ENCODE measurements at places on chromosomes 6 and 20.

DNA sequence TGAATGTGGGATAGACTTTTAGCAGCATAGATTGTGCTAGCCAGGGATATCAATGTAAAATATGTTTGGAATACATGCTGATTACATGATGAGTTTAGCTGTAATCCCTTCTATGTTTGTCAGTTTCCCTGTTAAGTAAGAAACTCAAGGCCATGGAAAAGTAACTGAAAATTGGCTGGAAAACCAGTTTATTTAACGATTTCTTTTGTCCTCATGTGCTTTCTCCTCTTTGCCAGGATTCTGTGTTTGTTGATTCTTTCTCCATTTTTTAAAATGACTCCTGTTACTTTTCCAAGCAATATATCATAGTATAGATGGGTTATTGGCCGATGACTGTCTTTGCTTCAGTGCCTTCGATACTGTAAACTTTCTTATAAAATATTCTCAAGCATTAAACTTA lies 87.5 kb downstream of the SAMD5 start:
- no peak for DNase-seq

DNA sequence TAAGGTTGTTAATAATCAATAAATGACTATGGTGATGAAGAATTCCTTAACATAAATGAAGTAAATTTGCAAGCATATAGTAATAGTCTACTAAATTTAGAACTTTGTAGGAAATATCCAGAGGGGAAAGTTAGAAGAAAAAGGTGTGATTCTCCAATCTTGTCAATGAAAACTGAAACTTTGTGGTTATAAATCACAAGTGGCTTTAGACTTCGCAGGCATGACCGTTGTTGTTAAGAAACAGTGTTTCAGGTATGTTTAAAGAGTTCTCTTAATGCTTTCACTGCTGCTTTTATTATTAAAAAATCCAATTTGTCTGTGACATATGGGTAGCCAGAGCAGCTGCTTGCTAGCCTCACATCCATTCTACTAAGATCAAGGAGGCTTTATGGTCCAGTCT lies 475.6 kb upstream of the ADGRB3 start:
- no peak for DNase-seq

GRCh38 chr6:167247814-167248595 lies 43.1 kb upstream of the UNC93A start:
- DNase-seq: no peak

GRCh38 chr20:9021699-9022098 lies 47.2 kb upstream of the PLCB4 start:
- no peak for DNase-seq

DNA sequence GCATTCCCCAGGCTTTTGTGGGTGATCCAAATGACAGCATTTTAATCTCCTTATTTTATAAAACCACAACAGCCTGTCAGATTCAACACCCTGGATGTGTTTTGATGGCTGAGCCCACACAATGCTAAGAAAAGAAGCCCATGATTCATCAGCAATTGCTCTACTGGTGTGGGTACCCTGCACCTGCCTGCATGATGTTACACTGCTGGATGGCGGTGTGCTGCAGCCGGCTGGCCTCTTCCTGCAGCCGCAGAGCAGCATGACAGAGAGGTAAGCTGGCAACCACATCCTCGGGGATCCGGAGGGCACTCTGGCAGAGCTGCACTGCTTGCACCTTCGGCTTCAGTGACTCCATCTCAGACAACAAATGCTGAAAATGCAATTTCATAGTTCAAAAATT lies 327.5 kb downstream of the SYNE1 start:
- peak; percentile 86 for DNase-seq
